ENCODE measurements at places on chromosomes 2 and 18.

- DNase-seq: no peak
Observed at GRCh38 chr18:35703043-35703688, 121.6 kb downstream of the GALNT1 start.

DNA sequence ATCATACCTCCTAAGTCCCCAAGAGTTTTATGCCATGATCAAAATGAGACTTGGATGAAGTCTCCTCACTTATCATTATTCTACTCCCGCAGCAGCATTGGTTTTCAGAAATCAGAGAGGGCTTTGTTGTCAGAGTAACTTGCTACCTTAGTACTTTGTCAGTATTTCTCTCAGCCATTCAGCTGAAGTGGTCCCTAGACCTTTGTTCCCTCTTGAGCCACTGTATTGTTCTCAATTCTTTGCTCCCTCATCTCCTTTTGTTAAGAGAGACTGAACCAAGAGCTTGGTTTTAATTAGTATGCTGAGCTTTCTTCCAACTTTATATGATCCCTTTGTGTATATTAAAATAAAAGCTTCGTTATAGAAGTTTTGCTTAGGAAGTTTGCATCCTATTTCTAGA is 133.4 kb downstream of the DOCK10 start:
- DNase-seq: no peak

GRCh38 chr2:54691445-54692135 is 31.9 kb upstream of the EML6 start:
- no peak for DNase-seq

GRCh38 chr2:24723665-24724064 is 69.5 kb downstream of the PTRHD1 start:
- DNase-seq: no peak

DNA sequence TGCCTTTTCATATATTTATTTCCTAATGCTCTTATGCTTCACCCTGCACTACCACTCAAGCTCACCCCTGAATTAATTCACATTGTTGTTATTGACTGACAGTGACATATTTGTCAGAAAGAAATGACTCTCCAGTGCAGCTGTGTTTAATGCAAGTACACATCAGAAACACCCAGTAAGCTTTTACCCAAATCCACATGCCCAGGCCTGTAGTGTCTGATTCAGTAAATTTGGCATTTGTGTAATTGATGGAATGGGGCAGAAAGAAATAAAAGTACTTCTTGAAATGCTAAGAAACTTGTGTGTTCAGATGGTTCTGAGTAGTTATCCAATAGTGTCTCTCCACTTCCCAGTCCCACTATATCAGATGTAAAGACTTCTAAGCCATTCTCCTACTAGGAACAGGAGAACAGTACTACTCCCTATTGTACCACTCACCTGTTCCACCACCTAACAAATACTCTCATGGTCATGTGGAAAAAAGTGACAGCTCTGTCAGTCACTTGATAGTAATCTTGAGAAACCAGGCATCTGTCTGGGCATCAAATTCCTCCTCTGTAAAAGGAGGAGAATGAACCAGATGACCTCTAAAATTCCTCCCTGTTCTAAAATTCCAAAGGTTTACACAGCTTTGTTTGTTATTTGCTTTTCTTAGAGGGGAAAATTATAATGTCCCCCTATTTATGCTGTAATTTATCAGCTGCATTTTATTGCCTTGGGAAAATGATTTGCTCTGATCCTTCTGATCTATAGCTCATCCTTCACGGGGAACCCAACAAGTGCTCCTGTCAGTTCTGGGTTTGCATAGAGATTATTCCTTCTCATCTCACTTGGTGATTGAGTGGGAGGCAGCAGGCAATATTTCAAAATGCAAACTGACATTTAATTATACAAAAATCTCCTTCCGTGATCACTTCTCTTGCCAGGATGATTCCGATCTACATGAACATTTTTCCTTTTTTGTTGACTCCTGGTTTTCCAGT is 70.9 kb downstream of the ZNF385B start:
- DNase-seq: no peak

DNA sequence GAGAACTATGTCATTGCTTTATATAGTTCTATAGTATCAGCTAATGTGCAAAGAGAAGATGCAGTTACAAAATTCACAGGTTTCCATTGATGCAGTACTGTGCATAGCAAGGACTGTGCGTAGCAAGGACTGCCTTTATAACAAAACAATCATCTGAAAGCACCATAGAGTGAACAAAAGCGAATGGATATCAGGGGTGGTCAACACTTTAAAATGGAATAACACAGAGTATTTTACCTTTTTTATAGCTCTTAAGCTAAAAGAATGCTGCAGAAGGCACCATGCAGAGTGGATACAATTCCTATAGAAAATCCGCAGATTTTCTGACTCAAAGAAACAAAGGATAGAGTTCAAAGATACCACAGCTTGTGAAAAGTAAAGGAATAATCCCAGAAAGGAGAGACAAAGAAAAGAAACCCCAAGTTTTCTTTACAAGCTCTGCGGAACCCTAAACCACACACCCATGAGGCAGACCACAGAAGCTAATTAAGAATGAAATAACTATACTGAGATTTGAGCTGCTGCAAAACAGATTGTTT is 229.9 kb upstream of the DTNA start:
- no peak for DNase-seq

GRCh38 chr18:23824240-23824639 is 135.0 kb downstream of the LAMA3 start:
- DNase-seq: no peak

All from cerebellar cortex (tissue), 1 donor.